ENCODE measurements at places on chromosomes 5 and 9. TPM values are rescaled to one million over a fixed set of nuclear protein-coding genes. Genes with fewer than 3 reads are reported as not detected.

- no peak for DNase-seq
These were observed 162.1 kb downstream of the SMC2 start for GRCh38 chr9:104256031-104256695.

GRCh38 chr5:56358703-56359681, 125.9 kb upstream of the ANKRD55 start:
- no peak for DNase-seq

- DNase-seq, result no peak
These were observed 82.4 kb downstream of the ARHGAP26 start for GRCh38 chr5:142852416-142853198.

PCDHA10 gene
- 0.47 TPM for total RNA-seq

MLANA gene
- total RNA-seq, result not detected

Measured in mucosa of descending colon (tissue), 3 donors.